ENCODE measurements at places on chromosomes 2 and 18.
A peak's percentile ranks its signal among the peaks of the same experiment; 100 is the strongest.

GRCh38 chr2:102147935-102148334, 5.4 kb downstream of the IL1R1 start:
- peak; percentile 77 for DNase-seq

GRCh38 chr2:236240228-236240990, 23.8 kb downstream of the ASB18 start:
- no peak for DNase-seq

GRCh38 chr2:33598561-33599174, 431 bp downstream of the FAM98A start:
- peak; percentile 68 for DNase-seq

GRCh38 chr2:201233812-201234662, 26.3 kb upstream of the CASP8 start:
- peak; percentile 40 for DNase-seq

DNA sequence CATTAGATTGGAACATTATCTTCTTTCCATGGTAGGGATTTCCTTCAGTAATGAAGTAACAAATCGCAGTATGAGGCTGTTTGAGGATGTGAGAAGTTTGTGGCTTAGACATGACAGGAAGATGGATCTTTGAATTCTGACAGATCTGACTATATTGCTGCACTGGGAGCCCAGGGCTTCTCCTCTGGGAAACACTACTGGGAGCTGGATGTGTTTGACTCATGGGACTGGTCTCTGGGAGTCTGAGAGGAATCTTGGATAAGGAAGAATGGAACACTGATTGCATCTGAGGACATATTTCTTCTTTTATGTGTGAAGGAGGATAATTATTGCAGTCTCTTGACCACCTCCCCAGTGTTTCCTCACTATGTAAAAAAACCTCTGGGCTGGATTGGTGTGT, 77.2 kb upstream of the ST6GAL2 start:
- no peak for DNase-seq

DNA sequence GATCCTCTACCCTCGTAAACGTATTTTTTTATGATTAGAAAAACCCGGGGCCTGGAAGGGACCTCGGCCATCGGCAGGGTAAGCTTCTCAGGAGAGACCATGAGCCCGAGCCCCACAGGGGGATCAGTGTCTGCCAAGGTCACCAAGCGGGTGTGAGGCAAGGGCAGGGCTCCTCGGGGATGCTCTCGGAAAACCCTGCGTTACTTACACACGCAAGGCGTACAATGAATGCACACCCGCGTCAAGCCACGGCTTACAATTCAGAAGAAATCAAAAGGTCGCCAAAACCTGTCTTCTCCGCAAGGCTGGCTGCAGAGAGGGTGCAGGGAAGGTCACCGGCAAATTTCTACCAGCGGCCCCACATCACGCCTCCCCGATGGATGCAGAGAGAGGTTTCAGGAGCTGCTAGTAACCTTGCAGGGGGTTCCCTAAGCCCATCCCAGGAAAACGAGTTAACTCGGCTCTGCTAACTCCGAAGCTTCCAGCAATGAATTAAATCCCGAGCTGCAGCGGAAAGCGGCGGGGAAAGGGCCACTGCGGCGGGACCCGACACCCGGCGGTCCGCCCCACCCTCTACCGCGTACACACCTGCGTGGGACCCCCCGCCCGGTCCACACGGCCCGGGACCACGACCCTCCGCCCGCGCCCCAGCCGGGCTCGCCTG, 638 bp downstream of the ST3GAL5 start:
- peak; percentile 53 for DNase-seq

GRCh38 chr2:174062934-174063333, 97.8 kb upstream of the SP3 start:
- no peak for DNase-seq

GRCh38 chr2:69588403-69588802, 55.1 kb downstream of the AAK1 start:
- no peak for DNase-seq

DNA sequence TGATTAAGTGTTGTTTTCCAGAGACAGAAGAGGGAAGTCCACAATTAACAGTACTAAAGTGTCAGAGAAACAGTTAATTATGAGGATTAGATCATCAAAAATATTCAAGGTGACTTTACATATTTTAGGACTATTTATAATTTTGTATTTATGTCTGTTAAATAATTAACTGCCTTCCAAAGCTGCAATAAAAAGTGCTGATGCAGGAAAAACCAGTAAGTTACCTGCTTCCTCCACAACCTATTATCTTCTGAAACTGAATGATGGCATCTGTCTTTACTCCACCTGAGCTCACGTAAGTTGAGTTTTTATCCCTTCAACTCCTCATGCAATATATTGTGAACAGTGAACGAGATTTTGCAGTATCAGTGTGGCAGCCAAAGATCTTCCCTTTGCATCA, 570.7 kb downstream of the THSD7B start:
- no peak for DNase-seq

DNA sequence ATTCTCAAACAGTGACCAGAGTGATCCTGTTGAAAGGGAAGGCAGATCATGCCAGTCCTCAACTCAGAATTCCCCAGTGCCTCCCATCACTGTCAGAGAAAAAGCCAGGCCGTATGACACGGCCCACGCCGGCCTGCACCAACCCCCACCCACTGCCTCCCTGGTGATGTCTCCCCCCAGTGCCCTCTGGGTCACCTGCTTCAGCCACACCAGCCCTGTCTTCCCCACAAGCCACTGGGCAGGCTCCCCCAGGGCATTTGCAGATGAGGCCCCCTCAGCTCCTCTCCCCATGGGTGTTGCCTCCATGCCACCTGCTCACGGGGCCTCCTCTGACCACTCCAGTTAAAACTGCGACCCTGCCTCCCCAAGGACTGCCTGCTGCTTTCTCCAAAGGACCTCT, 169.8 kb downstream of the SH3RF3 start:
- DNase-seq: no peak
